Hematopoietic multipotent progenitor cell treated with erythropoietin and hydrocortisone succinate and interleukin-3 and kit ligand, for 17 days (in vitro differentiated cells): ENCODE measurements at places on chromosomes 6 and 20.

- DNase-seq = no peak
These were observed 453.3 kb upstream of the NRSN1 start for GRCh38 chr6:23672737-23673136.

GRCh38 chr6:149053848-149054558, 263.5 kb upstream of the TAB2 start:
- no peak for DNase-seq

- DNase-seq = peak; percentile 89
These were observed 124.2 kb downstream of the LY86 start for GRCh38 chr6:6712449-6713403.

DNA sequence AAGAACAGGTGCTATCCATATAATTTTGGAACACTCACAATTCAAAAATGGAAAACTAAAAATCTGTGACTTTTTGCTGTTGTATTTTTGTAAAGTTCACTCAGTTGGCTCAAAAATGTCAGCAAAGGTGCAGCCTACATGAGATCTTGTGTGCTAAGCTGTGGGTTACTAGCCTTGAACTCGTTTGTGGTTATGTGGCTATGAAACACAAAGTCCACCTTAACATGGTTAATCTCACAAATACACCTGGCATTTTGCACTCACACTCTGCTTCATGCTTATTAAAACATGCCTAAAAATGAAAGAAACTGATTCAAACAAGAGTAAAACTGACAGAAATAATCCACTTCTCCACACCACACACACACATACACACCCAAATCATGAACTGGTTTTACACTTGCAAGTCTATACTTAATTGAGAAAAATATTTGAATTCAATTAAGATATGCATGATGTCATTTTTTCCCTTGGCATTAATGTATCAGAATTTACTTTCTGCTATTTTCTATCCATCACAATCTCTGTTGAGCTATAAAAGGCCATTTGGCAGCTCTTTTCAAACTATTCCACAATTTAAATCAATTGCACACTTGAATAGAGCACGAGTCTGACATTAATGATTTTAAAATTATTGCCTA, 22.9 kb upstream of the TMEM30A start:
- DNase-seq = no peak

- DNase-seq = no peak
These were observed 15.7 kb upstream of the CST7 start for GRCh38 chr20:24933266-24933908.

- no peak for DNase-seq
These were observed 11.0 kb upstream of the COL10A1 start for GRCh38 chr6:116136933-116137340.

DNA sequence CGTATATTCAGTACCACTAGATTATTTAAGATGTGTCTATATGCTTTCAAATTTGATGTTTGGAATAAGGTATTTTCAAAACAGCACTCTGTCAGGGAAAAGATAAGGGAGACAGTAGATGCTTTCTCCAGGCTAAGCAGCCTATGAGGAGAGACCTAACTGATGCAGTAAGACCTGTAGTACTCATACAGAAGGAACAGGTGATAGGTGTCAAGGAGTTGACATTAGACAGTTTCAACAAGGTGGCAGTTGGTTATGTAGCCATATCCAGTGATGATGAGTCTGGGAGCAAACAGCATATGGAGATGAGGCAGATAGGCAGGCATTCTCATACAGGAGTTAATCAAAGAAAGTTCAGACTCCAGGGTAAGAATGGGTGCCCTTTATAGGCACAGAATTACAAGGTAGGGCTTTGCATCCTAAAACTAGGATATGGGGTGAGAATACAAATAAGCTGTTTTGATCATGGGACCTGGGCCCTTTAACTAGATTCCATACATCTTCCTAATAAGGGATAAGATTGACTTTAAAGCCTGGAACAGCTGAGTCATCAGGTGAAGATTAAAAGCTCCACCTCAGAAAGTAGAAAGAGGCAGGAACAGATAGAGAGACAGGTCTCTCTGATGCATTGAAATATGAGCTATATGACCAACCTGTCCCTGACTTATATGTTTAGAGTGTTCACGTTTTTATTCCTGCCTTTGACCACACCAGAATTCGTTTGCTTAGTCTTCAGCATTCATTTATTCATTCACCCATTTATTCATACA, 7.9 kb downstream of the RSPH4A start:
- no peak for DNase-seq

DNA sequence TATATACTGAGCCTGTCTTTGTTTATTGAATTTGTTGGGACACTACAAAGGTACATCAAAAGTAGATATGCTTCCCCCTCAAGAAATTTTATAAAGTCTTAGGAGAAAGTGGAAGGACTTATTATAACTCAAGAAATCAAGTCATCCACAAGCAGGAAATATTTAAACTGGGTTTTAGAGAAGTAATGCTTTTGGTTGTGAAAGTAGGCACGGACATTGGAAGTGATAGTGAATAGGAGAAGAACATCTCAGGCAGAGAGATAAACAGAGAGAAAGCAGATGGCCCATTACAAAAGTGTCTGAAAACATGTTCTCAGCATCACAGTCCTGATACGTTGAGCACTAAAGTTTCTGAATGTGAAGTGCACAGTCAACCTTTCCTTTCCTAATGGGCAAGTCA, 415.6 kb upstream of the RNF217 start:
- DNase-seq = no peak

GRCh38 chr6:148693882-148694484, 52.8 kb upstream of the UST start:
- DNase-seq = no peak

- no peak for DNase-seq
These were observed 4.6 kb upstream of the TGM2 start for GRCh38 chr20:38169636-38170193.

- DNase-seq = no peak
These were observed 369.3 kb downstream of the ZFAND3 start for GRCh38 chr6:38188677-38189335.

GRCh38 chr6:20180935-20181334, 31.3 kb downstream of the MBOAT1 start:
- DNase-seq = no peak

DNA sequence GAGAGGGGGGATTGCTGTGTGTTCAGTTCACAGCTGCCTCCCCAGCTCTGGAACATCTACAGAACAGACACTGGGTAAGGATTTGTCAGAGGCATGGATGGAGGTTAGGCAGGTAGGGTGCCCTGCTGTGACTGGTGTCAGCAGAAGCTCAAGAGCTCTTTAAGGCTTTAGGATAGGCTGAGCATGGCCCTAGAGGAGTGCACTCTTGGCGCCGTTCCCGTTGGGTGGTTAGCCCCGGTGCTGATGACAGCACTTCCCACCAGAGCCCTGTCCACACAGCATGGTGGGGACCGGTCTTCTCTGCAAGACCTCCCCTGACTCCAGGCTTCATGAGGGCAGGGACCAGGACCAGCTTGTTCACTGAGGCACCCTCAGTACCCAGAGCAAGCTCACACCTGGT, 262.0 kb downstream of the BMP7 start:
- no peak for DNase-seq

GRCh38 chr6:83853178-83854000, at the start of gene RIPPLY2:
Gene RIPPLY2 (plus strand): TSS chr6:83853360. CDS start chr6:83853417, 57 bp downstream.
- no peak for DNase-seq

- no peak for DNase-seq
These were observed 1.0 kb upstream of the HFE start for GRCh38 chr6:26086211-26086610.

DNA sequence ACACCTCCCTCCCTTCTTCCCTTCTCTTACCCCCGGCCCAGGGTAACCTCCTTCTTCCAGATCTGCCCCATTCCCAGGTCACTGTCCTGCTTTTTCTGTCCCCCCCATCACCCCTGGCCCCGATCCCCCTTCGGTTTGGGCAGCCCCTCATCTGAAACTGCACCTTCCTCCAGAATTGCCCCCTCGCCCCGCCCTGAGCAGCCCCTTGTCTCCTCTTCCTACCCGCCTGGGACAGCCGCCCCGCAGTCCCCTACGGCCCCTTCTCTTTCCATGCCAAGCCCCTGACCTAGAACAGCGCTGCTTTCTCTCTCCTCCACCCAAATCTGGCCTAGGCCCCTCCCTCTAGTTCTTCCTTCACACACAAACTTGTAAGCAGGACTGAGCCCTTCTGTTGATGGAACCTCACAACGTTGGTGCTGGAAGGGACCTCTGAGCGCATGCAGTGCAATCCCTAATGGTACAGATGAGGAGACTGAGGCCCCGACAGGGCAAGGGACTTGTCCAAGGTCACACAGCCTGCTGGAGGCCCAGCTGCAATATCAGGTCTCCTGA, 630 bp downstream of the PPP2R5D start:
- DNase-seq = peak; percentile 14

GRCh38 chr6:119147101-119148053, 68.9 kb upstream of the FAM184A start:
- DNase-seq = peak; percentile 70

- DNase-seq = no peak
These were observed 230.3 kb upstream of the ECI2 start for GRCh38 chr6:4365686-4366085.

DNA sequence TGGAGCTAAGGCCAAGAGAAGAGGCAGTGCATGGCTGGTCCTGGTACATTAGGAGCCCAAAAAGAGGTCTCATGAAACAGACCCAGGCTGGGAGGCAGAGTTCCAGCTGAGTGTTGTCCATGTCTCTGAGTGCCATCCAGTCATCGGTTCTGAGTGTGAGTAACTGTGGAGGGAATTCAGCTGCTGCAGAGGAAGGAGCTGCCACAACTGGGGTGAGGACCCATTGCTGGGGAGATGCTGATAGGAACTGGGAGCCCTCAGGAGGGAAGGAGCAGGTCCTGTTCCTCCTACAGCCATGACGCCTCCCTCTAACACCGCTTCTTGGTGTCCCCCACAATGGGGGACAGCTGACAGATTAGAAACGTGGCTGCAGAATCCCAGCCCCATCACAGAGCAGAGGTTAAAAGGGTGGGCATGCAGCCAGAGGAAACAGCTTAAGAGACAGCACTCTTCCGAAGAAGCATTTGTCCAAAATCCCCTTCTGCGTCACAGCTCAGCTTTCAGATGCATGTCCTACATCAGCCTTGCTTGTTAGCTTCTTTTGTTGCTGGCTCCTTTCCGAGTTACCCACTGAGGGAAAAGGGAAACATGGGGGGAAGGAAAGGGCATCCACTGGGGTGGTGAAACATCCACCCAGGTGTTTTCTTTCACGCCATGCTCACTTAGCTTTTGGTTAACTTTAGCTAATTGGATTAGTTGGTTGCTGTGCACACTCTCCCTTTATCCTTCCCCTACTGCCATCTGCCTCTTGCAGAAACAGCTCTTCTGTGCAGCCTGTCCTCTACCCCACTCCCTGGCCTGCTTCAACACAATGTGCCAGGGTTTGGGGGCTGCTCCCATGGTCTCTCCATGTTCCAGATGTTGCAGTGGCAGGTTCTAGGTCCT, 239.2 kb downstream of the SYNDIG1 start:
- no peak for DNase-seq

DNA sequence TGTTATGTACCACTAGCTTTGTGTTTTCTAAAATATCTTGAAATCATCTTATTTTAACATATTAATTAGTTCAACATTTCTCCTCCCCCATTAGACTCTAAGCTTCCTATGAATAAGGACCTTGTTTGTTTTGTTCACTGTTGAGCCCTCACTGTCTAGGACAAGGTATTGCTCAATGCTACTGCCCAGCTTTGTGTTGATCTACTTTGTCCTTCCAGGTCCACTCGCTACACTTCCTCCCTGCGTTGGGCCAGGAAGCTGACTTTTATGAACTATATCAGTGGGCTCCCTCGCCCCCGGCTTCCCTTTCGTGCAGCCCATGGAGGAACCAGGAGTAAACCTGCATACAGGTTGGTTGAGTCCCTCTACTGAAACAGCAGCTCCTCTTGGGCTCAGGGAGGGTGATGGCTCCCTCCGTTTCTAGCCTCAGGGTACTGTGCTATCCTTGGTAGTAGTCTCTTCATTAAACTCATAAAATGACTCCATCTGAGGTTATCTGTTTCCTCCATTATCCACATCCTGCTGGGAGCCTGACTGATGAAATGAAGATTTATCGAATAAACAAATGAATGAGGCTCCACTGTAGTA, 272.5 kb downstream of the CLIC5 start:
- DNase-seq = no peak

GRCh38 chr20:1894471-1894950, 696 bp upstream of the SIRPA start:
- DNase-seq = no peak

DNA sequence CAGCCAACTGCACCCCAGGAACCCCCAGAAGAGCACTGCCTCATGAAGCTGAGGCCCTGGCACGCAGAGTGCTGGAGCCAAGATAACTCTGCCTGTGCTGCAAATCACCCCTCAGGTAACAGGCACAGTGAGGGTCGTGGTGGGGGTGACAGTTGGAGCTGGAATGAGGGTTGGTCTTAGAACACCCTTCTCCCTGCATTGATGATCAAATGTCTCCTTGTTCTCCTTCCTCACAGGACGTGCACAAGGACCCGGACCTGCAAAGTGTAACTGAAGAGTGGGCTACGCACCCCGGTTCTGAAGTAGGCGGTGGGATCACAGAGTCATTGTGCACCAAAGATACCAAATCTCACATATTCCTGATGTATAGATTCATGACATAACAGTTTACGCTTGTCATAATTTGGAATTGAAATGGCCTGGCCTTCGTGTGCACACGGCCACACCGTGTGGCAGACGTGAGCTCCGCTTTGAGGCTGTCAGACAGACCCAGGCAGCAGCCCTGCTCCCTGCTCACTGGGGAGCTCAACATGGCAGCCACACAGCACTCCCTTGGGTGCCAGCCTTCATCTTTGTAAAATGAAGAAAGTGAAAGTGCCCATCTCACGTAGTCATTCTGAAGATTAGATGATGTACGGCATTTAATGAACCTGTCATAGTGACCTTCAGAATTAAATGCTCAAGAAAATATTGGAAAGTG, 8.8 kb downstream of the THBS2 start:
- DNase-seq = no peak

GRCh38 chr6:158219228-158219627, 51.1 kb downstream of the GTF2H5 start:
- DNase-seq = no peak

GRCh38 chr20:63972312-63973159, 2.8 kb upstream of the ZNF512B start:
- no peak for DNase-seq

DNA sequence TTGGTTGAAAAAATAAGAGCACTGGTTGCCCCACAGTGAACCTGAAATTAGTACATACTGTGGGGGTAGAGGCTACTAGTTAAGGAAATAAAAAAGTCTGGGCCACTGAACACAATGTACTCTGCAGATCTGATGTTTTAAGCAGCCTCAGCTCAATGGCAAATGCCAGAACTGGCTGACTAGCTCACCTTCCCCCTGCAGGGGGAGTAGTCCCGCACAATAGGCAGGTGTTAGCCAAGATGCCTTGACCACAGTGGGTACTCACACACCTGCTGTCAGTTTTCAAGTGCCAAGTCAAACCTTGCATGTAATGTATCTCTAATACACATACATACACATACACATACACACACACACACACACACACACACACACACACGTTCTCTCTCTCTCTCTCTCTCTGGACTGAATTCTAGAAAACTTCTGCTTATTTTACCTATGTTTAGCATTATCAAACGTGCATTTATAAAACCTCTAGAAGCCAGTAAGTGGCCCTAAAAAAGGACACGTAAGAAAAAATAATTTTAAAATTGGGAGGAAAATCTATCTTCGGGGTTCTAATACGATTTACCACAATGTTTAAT, 36.1 kb downstream of the GMDS start:
- no peak for DNase-seq

- no peak for DNase-seq
These were observed 1024.3 kb upstream of the MAP3K7 start for GRCh38 chr6:91611190-91611589.

- DNase-seq = no peak
These were observed 87.6 kb downstream of the MYLK4 start for GRCh38 chr6:2663123-2663522.
